Sigmoid colon (tissue), 7 donors: ENCODE measurements at places on chromosomes 2 and 18.

DNA sequence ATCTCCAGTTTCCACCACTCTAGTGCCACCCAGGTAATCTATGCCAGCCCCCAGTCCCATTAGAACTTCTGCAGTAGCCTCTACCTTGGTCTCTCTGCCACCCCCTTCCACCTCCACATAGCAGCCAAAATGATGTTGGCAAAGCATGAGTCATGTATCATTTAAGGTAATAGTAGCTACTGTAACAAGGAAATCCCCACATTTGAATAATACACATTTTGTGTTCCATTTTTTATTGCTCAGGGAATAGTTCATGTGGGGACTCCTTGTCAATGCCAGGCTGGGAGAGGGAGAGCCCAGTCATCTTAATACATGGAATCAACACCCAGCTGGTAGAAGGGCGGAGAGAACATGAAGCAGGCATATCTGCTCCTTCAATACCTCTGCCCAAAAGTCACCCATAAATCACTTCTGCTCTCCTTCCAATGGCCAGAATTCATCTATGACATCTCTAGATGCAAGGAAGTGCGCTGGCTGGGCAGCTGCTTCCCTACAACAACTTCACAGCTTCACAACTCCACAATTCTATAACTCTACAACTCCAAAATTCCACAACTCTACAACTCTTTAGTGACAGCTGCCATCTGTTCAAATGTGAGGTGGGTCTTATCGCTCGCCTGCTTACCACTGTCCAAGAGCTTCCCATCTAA lies 70.6 kb upstream of the GLS start:
- DNase-seq: no peak

GRCh38 chr2:66596256-66596655 lies 161.3 kb downstream of the MEIS1 start:
- DNase-seq: no peak

DNA sequence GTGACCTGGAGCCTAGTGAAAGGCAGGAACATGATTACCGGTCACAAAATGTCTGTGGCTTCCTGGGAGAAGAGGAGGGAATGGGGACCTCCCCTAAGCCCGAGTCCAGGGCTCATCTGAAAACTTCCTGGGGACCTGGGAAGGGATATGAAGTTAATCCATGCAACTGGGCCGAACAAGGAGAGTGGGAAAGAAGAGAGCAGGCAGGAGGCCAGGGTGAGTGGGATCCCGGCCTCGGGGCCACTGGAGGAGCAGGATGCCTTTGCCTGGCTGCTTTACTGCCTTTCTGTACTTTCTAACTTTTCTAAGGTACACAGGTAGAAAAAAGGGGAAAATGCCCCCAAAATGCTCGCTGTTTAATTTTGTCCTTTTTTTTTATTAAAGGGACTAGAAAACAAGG lies 43.4 kb upstream of the MAL start:
- no peak for DNase-seq

DNA sequence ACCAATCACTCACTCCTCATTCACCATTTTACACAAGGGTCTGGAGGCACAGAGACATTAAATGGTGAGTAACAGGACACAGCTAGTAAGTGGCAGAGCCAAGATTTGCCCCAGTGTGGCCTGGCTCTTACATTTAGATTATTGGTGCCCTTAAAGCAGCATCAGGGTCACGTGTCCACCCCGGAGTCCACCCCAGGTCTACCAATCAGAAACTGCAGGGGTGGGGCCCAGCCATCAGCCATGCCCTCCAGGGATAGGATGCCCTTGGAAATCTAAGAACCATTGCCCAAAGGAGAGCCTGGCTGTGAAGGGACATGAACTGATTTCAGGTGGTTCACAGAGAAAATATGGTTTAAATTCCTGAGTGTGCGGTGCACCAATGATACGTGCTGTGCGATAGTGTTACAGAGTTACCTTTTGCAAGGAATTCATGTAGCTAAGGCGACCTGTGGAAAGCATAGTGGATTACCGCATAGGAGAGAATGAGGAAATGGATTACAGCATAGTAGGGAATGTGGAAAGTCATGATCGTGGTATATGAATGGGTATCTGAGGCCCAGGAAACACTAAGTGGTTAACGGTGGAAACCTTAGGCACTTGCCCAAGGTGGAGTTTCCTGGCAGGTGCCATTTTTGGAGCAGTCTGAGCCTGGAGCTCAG lies 17.8 kb downstream of the IGFBP5 start:
- no peak for DNase-seq

- no peak for DNase-seq
Observed at GRCh38 chr2:126586317-126586716, 69.6 kb upstream of the GYPC start.
